Activated T-helper 2 cell treated with anti-CD3 and anti-CD28 coated beads, Interferon-gamma antibody, Interleukin-2, Interleukin-4, amounts not matched to agents 10 μg/mL and 5 μg/mL and 100 μg/mL, durations not matched to agents 14 hours and 24 hours and 36 hours (primary cell): ENCODE measurements at places on chromosomes 5 and 9.
A peak's percentile ranks its signal among the peaks of the same experiment; 100 is the strongest.

GRCh38 chr5:60514152-60514551, 185.8 kb downstream of the DEPDC1B start:
- DNase-seq: no peak

- DNase-seq: no peak
Observed at GRCh38 chr5:32526810-32527209, 58.5 kb upstream of the SUB1 start.

- peak; percentile 37 for DNase-seq
Observed at GRCh38 chr9:98807814-98808195, 335 bp downstream of the GALNT12 start.

DNA sequence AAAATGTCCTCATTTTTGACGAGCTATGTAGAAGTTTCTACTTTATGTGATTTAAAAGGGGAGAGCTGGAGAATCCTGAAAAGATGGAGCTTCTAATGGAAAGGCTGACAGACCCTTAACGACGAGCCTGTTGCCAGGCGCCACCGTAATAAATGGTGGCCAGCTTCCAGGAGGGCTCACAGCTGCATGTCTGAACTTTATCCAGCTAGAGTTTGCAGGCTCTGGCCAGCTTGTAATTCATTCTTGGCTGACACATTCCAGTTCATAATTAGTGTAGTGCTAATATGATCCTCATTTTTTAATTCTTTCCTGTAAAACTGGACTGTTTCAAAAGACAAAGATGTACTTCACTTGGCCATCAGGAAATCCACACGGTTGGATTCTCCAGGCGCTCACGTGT, 246.7 kb downstream of the GAS1 start:
- no peak for DNase-seq

DNA sequence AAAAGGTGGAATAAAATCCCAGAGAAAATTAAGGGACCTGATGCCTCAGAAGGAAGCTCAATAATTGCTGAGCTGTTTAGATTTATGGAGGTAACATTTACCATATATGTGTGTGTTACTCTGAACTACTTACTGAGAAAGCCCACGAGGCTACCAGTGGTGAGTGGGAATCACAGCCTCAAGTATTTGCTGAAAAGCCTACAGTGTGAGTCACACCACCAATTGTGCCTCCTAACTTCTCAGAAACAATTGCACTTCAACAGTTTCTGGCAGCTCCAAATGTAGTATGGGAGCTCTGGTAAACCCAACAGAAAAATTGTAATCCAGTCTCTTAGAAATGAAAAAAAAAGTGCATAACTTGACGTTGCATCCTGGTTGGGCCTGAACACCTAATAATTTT, 551.6 kb downstream of the PRDM9 start:
- DNase-seq: no peak

DNA sequence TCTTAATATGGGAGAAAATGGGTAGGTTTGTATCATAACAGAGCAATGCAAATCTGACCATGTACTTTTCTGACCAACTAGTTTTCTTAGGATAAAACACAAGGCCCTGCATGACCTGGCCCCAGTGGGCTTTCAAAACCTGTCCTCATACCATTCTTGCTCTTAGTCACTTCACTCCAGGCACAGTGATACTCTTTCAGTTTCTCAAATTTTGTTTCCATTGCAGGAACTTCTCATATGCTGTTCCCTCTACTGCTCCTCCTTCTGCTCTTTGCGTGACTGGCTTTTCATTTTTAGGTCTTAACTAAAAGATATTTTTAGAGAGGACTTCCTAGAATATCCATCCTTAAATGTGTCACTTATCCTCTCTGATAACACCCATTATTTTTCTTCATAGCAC, 112.4 kb downstream of the INIP start:
- no peak for DNase-seq

- no peak for DNase-seq
Observed at GRCh38 chr5:34480810-34481528, 175.2 kb upstream of the RAI14 start.

DNA sequence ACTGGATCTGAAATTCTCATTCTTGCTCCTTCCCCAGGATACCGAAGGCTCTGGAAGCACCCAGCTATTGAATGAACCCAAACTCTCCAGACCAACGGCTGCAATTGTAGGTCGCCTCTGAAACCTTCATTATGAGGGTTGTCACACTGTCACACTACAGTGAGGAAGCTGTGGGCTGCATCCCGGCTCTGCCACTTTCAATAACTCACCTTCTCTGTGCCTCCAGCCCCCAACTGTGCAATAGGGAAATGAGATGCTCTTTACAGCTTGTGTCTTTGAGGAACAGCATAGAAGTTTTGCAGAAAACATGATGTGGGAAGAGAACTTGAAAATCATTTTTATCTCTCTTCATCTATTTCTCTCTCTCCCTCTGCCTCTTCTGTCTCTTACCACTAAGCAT, 69.6 kb upstream of the TGFBR1 start:
- no peak for DNase-seq

- DNase-seq: peak; percentile 78
Observed at GRCh38 chr5:172806897-172807672, 27.0 kb upstream of the ERGIC1 start.

DNA sequence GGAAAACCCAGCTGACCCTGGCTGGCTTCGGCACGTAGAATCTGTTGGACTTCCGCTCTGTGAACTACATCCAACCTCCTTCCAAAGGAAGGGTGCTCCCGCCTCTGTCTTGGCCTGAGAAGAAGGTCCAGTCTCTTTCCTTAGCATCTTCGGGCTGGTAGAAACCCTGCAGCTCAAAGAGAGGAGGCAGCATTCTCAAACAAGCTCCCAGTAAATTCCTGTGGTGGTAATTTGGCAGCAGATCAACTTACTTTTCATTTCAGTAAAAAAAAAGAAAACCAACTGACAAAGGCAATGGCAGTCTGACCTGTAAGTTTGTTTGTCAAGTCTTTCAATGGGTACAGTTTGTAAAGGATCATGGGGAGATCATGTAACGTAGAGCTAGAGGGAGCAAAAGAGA, 176.7 kb downstream of the MED10 start:
- DNase-seq: no peak

DNA sequence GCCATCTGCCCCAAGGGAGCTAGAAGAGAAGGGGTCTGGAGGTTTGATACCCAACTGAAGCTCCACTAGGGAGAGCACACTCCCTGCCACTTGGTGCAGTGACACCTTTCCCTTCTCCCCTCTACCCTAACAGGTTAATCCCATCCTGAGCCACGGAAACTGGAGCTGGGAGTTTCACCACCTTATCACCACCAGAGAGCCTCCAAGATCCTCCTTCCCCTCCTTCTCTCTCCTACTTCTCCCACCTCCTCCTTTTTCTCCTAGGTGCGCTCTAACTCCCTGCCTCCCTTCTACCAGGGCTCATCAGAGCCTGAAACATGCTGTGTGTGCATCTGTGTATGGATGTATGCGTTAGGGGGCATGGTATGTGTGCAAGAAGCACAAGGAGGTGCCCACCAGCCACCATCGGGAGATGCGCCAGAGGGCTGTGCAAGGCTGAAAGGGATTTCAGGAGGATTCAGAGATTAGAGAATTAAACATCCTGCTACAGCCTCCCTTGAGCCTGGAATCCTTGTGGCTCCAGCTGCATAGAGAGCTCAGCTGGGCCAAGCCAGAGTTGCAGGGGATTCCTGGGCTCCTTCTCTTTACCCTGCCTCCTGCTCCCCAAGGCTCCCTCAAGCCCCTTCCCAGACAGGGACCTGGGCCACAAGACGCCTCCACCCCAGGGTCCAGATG, 89.8 kb downstream of the PCDH1 start:
- no peak for DNase-seq

DNA sequence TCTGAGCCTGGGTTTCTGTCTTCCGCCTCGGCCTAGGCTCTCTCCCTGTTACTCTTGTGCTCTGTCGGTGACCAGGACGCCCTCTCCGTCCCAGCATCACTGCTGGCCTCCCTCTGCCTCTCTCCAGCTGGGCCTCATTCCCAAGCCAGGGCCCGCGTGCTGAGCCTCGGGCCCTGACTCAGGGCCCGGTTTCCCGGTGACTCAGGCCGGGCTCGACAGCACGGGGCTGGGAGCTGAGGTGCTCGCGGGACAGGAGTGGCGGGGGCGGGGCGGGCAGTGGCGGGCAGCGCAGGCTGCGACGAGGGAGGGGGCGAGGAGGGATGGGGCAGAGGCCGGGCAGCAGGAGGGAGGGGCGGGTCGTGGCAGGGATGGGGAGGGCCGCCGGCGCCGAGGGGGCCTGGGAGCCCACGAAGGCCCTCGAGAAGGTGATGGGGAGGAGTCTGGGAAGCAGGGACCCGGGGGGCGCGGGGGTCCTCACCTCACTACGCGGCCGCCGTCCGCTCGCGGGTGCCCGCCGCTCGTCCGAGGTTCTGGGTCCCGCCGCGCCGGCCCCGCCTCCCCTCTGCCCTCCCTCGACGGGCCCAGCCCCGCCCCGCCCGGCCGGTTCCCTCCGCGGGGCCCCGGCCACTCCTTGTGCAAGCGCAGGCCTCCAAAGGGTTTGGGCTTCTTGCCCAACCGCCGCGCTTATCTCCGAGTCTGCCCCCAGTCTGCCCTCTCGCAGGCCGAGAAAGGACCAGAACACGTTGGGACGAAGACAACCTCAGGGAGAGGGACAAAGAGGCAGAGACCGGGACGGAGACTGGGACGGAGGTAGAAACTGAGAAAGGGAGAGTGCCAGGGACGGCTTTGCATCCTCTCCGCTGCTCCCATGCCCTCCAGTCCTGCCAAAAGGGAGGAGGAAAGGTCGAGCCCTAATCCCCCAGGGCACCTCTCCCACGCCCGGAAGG, at the start of gene ARAP3:
TSS of gene ARAP3 (minus strand) at position 536 of the 947 bp plus-strand sequence. CDS start 1,744 bp downstream, outside the sequence.
- no peak for DNase-seq

- peak; percentile 69 for DNase-seq
Observed at GRCh38 chr5:55037046-55037771, 13.2 kb downstream of the GZMK start.

DNA sequence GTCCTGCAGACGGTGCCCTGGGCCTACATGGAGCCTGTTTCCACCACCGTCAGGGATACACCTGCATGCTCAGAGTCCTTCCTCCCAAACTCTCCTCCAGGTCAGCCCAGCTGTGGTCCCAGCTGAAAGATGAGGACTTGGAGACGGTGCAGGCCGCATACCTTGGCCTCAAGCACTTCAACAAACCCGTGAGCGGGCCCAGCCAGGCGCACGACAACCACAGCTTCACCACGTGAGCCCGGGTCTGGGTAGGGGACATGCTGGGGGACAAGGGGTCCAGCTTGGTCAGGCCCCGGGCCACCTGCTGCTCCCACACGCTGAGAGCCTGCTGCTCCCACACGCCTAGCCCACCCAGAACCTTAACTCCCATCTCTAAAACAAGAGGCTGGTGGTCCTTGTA, 16.6 kb upstream of the CARD19 start:
- no peak for DNase-seq

- no peak for DNase-seq
Observed at GRCh38 chr5:127514816-127515215, 2.6 kb upstream of the PRRC1 start.

GRCh38 chr9:79129865-79130480, 441.8 kb upstream of the TLE4 start:
- no peak for DNase-seq

GRCh38 chr9:116155698-116156039, 2.1 kb downstream of the PAPPA start:
- no peak for DNase-seq

- peak; percentile 10 for DNase-seq
Observed at GRCh38 chr5:89065919-89066318, 182.9 kb upstream of the MEF2C start.

DNA sequence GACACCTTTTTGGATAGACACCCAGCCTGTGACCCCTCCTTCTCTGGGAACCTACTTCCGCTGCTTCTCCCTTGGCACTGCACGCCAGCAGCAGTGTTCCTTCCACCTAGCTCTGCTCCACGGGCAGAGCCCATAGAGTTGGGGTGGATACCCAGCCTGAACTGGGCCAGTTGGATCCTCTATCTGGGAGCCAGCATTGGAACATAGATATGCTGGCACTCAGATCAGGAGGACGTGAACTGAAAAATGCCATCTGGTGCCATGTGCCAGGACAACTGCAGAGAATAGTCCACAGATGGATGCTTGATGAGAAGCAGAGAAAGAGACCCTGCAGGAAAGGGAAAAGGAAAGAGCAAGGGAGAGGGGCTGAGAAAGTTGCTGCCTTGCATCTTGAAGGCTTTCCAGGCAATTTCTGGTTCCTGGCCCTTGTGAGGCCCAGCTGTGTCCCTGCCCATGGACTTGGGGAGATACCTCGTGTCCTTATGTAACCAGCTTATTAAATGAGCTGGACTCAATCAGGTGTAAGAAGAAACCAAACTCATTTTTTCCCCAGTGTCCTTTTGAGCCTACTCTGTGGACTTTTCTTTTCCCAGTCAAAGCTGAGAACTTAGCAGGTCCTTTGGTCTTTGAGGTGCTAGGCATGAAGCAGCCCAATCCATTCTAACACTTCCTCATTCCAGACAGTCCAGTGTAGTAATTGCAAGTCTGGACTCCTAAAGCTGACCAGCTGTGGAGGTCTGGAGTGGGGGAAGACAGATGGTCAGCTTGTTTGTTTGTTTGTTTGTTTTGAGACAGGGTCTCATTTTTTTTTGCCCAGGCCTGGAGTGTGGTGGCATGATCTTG, 39.1 kb downstream of the ANGPTL2 start:
- no peak for DNase-seq

DNA sequence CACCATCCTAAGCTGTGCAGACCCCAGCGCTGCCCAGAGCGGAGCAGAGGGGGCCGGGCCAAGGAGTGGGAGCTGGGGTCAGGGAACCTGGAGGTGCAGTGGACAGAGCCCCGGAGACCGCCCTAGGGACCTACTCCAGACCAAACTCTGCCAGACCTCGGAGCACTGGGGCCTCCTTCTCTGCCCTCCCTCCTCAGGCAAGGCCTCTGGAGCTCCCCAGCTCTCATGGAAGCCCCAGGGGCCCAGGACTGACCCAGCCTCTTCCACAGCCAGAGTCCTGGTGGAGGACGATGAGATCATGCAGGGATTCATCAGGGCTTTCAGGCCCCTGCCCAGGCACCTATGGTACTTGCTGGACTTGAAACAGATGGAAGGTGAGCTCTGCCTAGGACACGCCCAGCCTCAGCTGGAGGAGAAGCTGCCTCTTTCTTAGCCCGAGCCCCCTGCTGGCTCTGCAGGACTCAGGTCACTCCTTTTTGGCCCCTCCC, 3.6 kb downstream of the PAEP start:
- no peak for DNase-seq

DNA sequence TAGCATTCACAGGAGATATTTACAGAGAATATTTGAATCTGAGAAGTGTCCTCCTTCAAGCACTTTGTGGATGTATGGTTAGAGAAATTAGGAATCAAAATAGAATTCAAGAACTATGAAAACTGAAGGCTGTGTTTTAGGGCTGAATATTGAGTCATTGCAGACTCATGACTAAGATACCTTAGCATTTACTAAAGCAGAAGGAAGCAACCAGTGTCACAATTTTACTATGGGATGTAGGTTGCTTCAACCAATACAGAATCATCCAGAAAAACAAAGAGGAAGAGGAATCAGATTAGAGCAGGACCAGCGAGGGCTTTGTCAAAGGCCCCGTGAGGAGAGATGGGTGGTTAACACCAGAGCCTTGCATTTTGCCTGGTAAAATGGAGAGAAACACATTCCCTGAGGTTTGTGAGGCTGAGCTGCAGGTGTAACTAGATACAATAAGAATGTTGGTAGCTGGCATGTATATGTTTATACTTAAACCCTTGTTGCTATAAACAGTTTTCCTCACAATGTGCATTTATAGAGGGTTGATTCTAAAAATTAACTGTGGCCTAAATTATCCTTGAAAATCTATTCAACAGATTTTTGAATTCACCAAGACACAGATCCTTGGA, 518.1 kb downstream of the AGTPBP1 start:
- no peak for DNase-seq
